ENCODE measurements at places on chromosomes 2 and 18.

DNA sequence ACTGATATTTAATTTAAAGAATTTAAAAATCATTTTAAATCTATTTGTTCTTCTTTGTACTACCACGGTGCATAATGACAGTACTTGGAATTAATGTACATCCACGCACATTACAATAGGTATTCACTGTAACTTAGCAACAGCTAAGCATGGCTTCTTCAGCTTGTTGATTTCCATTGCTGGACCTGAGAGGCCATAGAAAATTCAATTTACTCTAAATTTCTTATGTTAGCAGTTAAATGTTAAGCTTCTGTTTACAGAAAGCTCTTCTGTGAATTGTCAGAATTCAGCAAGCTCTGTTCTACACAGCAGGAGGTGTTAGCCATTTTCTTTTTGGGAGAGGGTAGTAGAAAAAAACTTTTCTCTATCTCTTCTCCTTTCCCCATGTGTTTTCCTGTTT lies 1149.3 kb upstream of the CDH2 start:
- DNase-seq, result no peak

DNA sequence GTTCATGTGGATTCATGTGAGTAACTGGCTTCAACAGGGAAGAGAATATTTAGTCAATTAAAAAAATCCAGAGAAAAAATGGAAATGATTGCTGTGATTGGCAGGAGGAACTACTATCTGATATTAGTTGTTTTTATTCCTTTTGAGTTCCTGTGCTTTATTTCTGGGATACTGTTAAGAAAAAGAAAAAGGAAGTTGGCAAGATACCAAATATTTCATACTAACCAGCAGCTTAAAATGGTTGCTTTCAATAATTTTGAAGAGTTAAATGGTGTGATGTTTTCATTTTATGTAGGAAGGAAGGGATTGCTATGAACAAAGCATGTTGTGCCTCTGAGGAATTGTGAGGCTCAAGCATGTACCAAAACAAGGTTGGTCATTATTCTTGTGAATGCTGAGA lies 8.1 kb upstream of the MTX2 start:
- DNase-seq, result no peak

GRCh38 chr2:17012297-17012696 lies 346.7 kb upstream of the CYRIA start:
- no peak for DNase-seq

GRCh38 chr2:61679096-61679495 lies 140.9 kb upstream of the XPO1 start:
- DNase-seq, result no peak

GRCh38 chr2:43032213-43033015 lies 194.0 kb downstream of the ZFP36L2 start:
- DNase-seq, result no peak

DNA sequence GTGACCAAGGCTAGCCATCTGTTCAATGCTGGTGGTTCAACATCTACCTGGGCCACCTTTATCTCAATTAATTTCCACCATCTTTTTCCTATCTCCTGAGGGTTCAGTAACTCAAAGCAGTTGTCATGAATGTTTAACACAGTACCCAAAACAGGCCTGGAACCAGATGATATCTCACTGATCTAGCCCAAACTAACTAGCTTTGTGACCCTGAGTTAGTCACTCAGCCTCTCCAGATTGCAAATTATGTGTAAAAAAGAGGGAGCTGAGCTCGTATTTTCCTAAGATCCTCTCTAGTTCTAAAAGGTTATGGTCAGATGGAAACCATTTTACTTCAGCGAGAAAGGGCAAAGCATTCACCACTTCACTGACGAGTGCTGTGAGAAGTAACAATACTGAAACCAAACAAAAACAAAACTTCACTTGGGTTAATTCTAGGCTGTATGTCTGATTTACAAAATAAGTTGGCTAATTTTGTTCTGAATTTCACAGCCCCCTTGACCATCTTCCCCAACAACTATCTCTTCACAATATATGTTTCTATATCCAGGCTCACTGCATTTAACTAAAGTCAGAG lies 14.8 kb downstream of the SPRED2 start:
- no peak for DNase-seq

DNA sequence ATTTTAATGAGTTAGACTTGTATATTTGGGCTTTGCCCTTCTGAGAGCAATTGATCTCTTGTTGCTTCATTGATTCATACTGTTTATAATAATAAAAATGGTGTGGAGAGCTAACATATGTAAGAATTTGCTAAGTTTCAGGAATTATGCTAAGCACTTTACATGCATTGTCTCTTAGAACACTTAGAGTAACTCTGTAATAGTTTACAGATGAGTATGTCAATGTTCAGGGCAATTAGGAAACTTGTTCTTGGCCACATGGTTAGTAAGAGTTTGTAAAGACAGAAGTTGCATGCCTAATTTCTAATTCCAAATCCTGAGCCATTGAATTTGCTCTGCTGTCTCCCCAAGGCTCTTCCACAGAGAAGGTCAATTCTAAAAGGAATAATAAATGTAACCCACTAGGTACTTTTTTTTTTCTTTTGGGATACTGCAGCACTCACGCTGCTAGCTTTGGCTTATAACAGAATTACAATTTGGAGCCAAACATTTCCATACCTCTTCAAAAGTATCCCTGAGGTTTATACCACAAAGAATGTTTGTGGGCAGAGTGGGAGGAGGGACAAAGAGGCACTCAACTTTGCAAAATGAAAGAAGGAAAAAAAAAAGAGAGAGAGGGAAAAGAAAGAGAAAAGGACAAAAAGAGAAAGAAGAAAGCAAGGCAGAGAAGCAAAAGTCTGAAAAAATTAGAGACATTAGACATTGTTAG lies 232.4 kb downstream of the CALCRL start:
- no peak for DNase-seq

DNA sequence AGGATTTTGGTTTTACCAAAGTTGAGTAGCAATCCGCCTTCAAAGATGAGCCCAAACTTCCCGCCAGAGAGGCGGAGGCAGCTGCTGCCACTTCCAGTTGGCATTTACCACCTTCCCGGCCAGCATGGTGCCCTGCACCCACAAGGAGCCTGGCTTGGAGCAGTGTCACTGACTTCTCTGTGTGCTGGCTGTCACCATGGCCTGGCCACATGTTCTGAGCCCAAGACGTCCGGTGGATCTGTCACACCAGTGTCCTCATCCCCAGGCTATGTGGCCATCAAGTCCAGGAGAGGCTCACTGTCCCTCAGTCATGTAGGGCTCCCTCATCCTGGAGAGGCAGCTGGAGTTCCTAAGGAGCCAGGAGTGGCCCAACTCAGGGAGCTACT lies 100.6 kb downstream of the ACKR3 start:
- DNase-seq, result no peak

GRCh38 chr2:144554492-144555210 lies 34.7 kb upstream of the ZEB2 start:
- no peak for DNase-seq

GRCh38 chr2:171390941-171391516 lies 42.8 kb downstream of the METTL8 start:
- no peak for DNase-seq

DNA sequence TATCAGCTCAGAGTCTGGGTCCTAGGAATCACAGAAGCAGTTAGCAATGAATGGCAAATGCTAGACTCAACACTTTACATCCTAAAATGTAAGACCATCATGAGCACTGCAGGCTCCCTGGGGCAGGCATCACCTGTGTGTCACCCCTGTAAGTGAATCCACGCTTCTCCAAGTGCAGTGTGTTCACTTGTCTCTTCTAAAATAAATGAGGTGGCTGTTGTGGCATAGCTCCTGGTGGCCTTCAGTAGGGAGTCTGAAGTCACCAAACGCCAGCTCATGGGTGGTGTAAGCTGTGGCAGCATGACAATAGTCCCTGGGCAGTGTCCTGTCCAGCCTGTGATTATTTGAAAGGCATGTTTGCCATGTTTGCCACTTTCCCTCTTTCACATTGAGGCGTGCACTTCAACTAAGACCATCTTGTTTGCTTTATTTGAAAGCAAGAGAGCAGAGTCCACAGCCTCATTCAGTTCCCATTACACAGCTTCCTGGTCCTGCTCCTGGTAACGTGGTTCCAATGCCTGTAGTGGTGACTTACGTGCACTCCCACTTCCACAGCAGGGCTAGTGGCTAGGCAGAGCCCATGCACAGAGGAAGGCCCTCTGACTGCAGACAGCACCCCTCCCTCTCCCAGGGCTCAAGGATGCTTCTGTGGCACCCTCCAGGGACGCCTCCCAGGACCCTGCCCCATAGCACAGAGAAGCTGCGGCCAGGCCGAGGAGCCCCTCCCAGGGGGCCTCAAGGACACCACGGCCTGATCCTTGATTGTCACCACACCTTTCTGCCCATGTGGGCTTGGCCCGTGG lies 24.3 kb downstream of the COA5 start:
- no peak for DNase-seq

DNA sequence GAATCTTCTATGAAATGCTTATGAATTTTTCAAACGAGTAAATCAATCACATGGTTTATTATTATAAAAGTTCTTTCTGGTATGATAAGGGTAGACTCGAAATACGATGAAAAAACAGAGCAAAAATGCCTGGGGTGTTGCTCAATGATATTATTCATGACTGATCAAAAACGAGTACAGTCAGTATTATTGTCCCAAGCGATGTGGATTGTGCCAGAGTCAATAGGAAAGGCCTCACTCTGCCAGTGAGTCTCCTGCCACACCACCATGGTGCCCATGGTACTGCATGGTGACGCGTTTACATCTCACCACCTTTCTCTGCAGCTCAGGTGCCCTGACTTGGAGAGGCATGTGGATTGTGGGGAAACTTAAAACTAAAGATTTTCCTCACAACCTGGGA lies 58.5 kb downstream of the KCTD1 start:
- no peak for DNase-seq

DNA sequence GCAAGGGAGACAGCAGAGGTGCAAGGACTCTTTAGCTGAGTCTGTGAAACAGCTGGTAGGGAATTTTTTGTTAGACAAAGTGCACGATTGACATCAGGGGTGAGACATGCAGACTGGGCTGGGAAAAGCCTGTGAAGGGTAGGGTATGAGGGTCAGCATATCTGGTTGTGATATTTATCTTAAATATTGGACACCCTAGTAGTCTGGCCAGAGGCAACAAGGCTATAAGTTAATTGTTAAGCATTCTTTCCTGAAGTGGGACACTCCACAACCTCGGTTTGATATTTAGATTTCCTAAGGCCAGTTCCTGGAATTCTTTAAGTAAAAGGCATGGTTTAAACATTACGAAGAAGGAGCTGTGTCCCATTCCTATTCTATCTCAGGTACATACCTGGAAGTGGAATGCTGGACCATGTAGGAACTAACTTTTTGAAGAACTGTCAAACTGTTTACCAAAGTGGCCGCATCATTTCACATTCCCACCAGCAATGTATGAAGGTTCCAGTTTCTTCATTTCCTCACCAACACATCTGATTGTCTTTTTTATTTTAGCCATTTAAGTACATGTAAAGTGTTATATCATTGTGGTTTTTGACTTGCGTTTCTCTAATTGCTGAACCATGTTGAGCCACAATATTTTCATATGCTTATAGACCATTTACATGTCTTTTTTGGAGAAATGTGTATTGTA lies 22.5 kb downstream of the EHBP1 start:
- DNase-seq, result no peak

DNA sequence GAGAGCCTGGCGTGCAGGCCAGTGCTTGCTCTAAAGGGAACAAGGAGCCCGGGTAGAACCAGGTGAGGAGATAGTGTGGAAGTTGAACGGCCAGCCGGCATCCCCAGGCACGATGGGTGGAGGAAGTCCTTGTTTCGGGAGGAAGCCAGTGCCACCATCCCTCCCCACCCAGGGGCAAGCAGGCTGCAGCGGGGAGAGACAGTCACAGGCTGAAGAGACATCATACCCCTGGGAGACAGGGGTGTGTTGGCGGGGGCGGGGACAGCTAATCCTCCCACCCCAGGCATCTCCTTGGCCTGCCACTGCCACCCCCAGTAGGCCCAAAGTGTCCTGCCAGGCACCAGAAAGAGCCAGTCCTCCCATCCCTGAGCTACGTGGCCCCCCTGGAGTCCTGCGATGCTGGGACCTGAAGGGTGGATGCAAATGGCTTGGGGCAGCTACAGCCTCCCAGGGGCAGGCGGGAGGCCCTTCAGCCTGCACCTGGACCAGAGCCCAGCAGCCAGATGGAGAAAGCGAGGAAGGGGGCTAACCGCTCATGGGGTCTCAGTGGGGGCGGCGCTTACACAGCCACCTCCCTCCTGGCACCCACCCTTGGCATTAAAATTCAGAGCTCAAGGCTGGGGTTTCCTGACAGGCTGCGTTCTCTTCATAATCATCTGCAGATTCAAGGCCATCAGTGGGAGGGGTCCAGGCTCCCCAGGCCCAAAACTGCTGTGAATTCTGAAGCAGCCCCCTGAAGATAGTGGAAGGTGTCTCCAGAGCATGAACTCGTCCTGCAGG lies 14.8 kb upstream of the GPR55 start:
- DNase-seq, result no peak

- DNase-seq, result no peak
These were observed 71.0 kb upstream of the ST3GAL5 start for GRCh38 chr2:85959826-85960225.

DNA sequence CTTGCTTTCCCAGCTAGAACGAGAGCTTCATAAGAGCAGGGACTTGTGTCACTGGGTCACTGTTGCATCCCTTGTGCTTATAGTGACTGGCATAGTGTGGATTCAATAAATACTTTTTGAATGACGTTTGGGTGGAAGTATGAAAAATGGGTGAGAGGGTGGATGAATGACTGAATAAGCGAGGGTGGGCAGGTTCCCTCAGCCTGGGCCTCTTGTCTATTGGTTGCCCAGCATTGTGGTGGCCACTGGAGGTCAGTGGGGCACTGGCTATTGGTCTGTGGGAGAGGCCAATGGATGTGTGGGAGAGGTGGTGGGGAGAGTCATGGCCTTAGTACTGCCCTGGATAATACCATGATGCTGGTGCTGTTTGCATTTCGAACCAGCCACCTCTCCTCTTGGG lies 93.8 kb upstream of the SKOR2 start:
- no peak for DNase-seq

DNA sequence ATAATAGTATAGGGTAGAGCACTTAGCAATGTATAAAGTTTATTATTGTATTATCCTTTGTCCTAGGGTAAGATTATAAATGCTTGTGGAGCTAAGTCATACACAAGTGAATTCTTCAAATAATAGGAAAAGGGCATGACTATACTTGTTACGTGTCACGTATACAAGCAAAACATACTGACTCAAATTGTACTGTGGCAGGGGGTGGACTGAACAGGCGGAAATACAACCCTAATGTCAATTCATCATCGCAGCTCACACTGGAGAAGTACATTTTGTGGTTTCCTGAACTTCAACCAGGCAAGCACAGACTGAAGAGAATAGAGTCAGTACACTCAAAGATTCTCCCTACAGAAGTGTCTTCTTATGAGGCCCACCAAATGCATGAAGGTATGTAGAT lies 201.0 kb downstream of the MBD2 start:
- DNase-seq, result no peak

- DNase-seq, result no peak
These were observed 6.2 kb upstream of the CIDEA start for GRCh38 chr18:12247946-12248345.
